H4 (cell line): ENCODE measurements at places on chromosomes 5 and 9. TPM values are rescaled to one million over a fixed set of nuclear protein-coding genes. Genes with fewer than 3 reads are reported as not detected.

NIPAL4 gene
- not detected in 2 replicates for total RNA-seq

ARL14EPL gene
- 1.3 TPM in 1 of 2 replicates, not detected in the other for total RNA-seq

DMRT2 gene
- total RNA-seq: 0.08 and 0.77 TPM in 2 replicates

CTSV gene
- 10.3 and 10.7 TPM in 2 replicates for total RNA-seq

RPL37 gene
- 104 and 179 TPM in 2 replicates for total RNA-seq

ADAMTS2 gene
- 0.21 and 1.2 TPM in 2 replicates for total RNA-seq

LRRC19 gene
- total RNA-seq: not detected in 2 replicates

SEMA5A gene
- 13.7 and 20.4 TPM in 2 replicates for total RNA-seq

LCN15 gene
- not detected in 2 replicates for total RNA-seq

OR13C4 gene
- total RNA-seq: not detected in 2 replicates

PCDHGA8 gene
- total RNA-seq: 0.39 and 0.74 TPM in 2 replicates

PAIP1 gene
- total RNA-seq: 186 and 222 TPM in 2 replicates

MUSK gene
- total RNA-seq: not detected in 2 replicates

EDIL3 gene
- 178 and 227 TPM in 2 replicates for total RNA-seq

PCDHA5 gene
- total RNA-seq: 0.25 and 1.1 TPM in 2 replicates

CAMSAP1 gene
- total RNA-seq: 11.0 and 13.5 TPM in 2 replicates

PCDHGA2 gene
- total RNA-seq: 0.99 and 1.6 TPM in 2 replicates

RASGEF1C gene
- 0.39 TPM in 1 of 2 replicates, not detected in the other for total RNA-seq

ITK gene
- total RNA-seq: 0.02 TPM in 1 of 2 replicates, not detected in the other

CRHBP gene
- not detected in 2 replicates for total RNA-seq

SV2C gene
- 0.04 TPM in 1 of 2 replicates, not detected in the other for total RNA-seq

CCL21 gene
- not detected in 2 replicates for total RNA-seq

PTCD2 gene
- 9.0 and 15.4 TPM in 2 replicates for total RNA-seq

PLCXD3 gene
- 0.02 and 0.06 TPM in 2 replicates for total RNA-seq
